ENCODE measurements at places on chromosomes 6 and 20. TPM values are rescaled to one million over a fixed set of nuclear protein-coding genes. Genes with fewer than 3 reads are reported as not detected.

- no peak for DNase-seq
These were observed 565.5 kb downstream of the EPM2A start for GRCh38 chr6:145169726-145170224.

DNA sequence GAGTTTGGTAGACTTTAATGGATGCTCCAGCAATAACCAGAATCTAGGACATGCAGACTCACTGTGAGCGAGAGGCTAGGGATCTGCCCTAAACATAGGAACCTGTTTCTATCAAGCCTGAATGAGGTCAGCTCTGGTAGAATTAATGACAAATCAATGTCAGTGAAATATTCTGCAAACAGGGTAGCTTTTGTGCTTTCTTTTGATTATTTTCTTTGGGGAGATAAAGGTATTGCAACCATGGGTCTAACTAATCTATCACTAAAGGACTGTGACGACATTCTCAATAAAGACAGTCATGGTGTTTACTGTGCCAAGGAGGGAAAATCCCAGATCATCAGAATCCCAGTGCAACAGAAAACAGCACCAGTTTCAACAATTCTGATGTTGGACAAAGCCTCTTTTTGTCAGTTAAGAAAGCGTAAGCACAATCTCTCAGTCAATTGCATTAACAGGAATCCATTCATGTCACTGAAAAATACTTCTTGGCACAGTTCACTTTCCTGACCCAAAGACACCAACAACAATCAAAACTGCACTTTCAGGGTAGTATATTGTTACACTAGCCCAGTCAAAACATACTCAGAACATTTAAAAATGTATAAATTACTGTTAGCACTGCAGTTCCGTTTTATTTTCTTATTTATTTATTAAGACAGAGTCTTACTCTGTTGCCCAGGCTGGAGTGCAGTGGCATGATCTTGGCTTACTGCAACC lies 36.8 kb upstream of the SMIM29 start:
- DNase-seq, result no peak

GRCh38 chr20:4936392-4936850 lies 64.9 kb downstream of the SLC23A2 start:
- no peak for DNase-seq

DNA sequence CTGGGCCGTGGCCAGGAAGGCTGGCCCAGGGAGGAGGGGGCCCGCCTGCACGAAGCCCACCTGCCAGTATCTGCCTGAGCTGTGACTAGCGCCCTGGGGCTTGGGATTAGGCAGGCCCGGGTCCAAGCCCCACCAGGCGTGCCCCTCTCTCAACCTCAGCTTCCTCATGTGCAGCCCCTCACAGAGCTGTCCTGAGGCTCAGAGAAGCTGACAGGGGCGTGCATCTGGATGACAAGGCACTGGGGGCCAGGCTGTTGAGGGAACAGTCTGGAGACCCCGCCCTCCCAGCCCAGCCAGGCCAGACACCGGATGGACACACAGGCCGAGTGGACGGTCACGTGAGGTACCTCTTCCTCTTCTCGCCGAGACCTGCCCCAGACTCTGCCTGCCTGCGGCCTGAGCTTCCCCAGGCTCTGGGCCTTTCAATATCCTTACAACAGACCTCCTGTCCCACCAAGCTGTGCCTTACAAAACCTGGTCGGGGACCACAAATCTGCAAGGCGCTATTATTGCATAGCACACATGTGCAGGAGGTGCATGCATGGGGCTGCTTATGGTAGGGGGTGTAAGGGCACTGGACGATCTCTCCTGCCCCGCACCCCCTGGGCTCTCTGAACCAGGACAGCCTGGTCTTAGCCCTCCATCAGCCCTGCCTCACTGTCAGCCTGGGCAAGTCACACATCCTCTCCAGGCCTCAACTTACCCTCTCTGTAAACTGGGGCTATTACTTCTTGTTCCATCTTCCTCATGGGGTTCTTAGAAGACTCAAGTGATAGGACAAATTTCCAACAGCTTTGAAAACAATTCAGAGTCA lies 20.0 kb downstream of the NOL4L start:
- DNase-seq, result no peak

DNA sequence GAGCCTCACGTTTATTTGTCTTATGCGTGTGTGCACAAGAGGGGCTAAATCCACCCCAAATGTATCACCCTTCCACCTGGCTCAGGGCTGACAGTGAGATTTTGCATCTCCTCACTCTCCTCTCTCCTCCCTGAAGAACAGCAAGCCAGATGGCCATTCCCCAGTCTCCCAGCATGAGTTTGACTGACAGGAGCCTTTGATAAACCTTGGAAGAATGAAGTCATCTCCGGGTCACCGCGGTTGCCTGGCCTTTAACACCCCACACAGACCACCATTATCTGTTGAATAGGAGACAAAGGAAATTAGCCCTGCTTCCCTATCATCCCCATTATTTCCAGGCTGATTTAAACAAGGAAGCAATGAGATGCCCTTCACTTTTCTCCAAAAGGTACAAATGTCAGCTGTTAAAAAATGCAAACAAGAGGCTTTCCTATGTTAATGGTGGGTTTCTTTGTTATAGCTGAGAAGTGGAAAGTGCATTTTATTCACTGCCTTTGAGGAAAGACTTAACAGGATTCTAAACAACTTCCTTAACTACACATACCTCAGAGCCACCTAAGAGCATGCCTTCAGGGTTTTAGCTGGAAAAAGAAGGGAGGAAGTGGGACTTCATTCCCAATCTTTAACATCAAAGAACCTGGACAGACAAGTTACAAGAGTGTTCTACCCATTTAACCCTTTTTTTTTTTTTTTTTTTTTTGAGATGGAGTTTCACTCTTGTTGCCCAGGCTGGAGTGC lies 524.8 kb upstream of the ID4 start:
- no peak for DNase-seq

The EPHA7 gene
- 5.6 TPM for total RNA-seq

- DNase-seq, result no peak
These were observed 9.4 kb upstream of the PLAGL1 start for GRCh38 chr6:144017166-144018094.

- DNase-seq, result no peak
These were observed 85.5 kb downstream of the IMPG1 start for GRCh38 chr6:75986935-75987334.

GRCh38 chr20:64156136-64156885 lies 7.9 kb upstream of the MYT1 start:
- DNase-seq, result no peak

DNA sequence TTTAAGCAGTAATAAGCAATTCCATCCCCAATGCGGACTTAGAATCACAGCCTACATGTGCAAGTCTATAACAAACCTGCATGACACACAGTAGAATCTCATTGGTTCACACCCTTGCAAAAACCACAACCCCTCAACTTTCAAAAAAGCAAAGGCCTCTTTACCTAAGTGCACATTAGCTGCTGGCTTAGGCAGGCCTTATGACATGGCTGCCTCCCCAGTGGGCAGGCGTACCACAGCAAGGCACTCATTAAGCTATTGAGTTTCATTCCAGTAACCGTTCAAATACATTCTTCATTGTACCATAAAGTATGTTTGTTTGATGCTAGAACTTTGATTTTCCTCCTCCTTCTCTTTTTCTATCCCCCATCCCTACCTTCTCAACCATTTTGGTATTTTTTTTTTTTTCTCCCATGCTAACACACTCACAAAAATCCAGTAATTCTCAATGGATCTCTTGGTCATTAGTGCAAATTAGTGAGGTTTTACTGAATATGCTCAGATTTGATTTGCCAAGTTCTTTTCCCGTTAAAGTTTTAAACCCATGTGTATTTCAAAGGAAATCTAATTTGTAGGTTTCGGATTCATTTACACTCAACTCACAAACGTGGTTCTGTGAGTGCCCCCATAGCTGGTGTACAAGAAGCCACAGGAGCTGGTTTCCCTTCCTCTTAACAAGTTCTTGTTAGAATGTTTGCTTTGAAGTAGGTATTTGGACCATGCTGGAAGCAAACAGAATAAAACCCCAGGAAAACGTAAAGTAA lies 460.4 kb upstream of the RUNX2 start:
- no peak for DNase-seq

The AFG1L gene
- 5.2 TPM for total RNA-seq

GRCh38 chr20:8039042-8039441 lies 19.5 kb upstream of the TMX4 start:
- no peak for DNase-seq

- no peak for DNase-seq
These were observed 3.5 kb downstream of the CTNNBL1 start for GRCh38 chr20:37697314-37697713.

The FRMD1 gene
- 0.41 TPM for total RNA-seq

The MUC22 gene
- 0.21 TPM for total RNA-seq

- DNase-seq, result no peak
These were observed 143.1 kb downstream of the CEP57L1 start for GRCh38 chr6:109238396-109238795.

- DNase-seq, result no peak
These were observed 46.8 kb downstream of the SPATA2 start for GRCh38 chr20:49868538-49868937.

DNA sequence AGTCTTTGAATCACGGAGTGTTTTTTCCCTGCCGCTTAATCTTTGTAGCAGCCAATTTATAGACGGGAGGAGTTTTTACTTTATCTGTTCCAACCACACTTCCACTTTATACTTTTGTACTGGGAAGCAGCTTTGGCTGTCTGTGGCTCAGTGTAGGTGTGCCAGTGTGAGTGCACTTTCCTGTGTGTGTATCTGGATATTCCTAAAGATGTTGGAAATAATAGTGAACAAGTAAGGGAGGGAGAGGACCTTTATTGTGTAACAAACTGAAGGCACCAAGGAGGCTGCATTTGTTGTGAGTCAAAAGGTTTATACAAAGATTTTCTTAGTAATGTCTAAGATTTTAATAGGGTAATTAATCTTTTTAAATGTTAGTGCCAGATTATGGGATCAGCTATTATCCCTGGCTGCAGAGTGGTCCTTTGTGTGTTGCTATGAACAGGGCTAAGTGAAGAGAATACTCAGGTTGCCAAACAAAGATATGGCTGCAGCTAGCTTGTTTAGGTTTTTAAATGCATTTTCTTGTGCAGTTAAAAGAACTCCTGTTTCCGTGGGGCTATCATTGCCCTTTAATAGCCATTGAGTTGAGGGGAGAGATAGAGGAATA lies 226.3 kb downstream of the RNF144B start:
- no peak for DNase-seq

DNA sequence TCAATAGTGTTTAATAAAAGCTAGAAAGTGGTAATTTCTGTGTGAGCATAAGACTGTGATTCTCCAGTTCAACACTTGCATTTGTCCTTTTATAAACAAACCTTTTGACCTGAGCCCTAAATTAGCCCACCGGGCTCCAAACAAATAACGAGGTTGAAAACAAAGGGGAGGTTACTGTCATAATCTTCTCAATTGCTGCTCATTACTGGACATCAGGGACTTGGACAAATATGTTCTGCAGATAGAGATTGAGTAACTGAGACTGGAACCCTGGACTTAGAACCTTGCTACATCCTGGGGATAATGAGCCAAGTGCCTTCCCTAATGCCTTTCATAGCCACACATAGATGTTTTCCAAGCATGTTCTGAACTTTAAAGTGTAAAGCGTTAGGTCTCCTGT lies 84.2 kb upstream of the PCSK2 start:
- DNase-seq, result no peak

DNA sequence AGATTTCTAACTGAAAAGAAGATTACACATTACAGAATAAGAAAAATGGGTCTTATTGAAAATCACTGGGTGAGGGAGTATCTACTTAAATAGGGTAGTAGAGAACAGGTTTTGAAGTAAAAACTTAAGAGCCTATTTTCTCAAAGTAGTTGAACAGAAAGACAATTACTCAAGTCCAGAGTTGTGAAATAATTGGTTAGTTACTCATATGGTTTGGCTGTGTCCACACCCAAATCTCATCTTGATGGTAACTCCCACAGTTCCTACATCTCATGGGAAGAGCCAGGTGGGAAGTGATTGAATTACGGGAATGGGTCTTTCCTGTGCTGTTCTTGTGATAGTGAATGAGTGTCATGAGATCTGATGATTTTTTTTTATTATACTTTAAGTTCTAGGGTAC lies 1035.3 kb upstream of the GJE1 start:
- DNase-seq, result no peak

DNA sequence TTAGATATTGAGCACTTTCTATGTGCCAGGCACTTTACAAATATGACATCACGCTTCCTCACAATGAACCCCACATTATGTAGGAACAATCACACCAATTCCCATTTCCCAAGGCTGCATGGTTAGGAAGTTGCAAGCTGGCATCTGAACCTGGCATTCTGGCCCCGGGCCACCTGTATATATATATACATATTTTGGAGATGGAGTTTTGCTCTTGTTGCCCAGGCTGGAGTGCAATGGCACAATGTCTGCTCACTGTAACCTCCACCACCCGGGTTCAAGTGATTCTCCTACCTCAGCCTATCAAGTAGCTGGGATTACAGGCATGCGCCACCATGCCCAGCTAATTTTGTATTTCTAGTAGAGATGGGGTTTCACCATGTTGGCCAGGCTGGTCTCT lies 30.4 kb downstream of the SRC start:
- no peak for DNase-seq

DNA sequence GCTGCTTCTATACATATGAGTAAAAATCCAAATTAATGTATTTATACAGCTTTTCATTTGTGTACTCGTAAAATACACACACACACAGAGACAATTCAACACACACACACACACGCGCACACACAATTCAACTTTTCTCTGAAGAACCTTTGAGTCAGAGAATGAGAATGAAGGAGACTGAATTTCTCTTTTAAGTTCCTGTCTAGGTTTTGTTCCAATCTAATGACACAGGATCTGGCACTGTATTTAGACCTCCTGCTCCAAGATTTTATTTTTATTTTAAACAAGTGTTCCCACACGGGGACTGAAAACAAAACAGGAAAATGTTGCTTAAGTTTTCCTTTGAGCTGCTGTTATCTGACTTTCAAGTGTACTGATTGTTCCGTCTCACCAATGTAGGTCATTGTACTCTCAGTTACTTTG lies 250.8 kb downstream of the LAMA2 start:
- peak; percentile 64 for DNase-seq

- no peak for DNase-seq
These were observed 1.5 kb downstream of the LRRC73 start for GRCh38 chr6:43508481-43509141.

DNA sequence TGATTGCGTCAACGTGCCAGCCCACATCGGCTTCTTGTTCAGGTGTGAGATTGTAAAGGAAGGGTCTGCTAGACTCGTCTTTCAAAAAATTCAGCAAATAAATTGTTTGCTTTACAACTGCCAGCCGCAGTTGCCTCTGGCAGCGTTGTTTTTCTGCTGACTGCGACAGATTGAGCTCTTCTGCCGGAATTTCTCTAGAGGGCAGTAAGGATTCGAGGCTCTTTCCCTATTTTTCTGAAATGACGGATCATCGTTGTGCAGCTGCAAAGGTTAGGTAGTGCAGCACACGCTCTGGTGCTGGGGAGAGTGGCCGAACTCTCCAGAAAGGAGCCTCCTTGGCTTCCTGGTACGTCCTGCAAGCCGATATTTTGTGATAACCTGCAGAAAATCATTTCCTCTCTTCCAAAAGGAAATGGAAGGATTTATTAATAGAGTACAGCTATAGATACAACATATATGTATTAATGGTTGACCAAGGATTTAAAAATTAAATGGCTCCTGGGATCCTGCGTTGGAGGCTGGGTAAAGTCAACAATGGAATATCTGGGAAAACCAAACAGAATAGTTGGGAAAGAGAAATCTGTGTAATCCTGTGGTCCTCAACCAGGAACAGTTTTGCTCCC lies 121.9 kb upstream of the ZFP64 start:
- DNase-seq, result peak; percentile 73

GRCh38 chr6:11413728-11414127 lies 123.8 kb upstream of the TMEM170B start:
- DNase-seq, result no peak

GRCh38 chr6:11366934-11367637 lies 134.6 kb upstream of the NEDD9 start:
- peak; percentile 41 for DNase-seq

All from tongue (tissue), 3 donors.